ENCODE measurements at places on chromosomes 7 and 10. TPM values are rescaled to one million over a fixed set of nuclear protein-coding genes. Genes with fewer than 3 reads are reported as not detected.

The BMPER gene
- total RNA-seq = 4.2 TPM

The FGL2 gene
- total RNA-seq = 316 TPM

The PLEKHS1 gene
- not detected for total RNA-seq

The KCP gene
- total RNA-seq = 0.29 TPM

The SH2D4B gene
- total RNA-seq = not detected

The INA gene
- 3.1 TPM for total RNA-seq

The VSIR gene
- 37.8 TPM for total RNA-seq

The SLC12A9 gene
- 24.6 TPM for total RNA-seq

The SLC25A40 gene
- total RNA-seq = 17.4 TPM

The GDF2 gene
- not detected for total RNA-seq

The MYO1G gene
- total RNA-seq = 4.2 TPM

The AGMO gene
- total RNA-seq = 0.17 TPM

The NOS3 gene
- 3.7 TPM for total RNA-seq

The MRLN gene
- total RNA-seq = not detected

The ADRA2A gene
- 3.5 TPM for total RNA-seq

The OR2A5 gene
- total RNA-seq = not detected

The CYP3A5 gene
- total RNA-seq = 1.3 TPM

The TSPAN33 gene
- total RNA-seq = 5.0 TPM

The LEP gene
- not detected for total RNA-seq

The TRIM50 gene
- total RNA-seq = not detected

Data from esophagus muscularis mucosa (tissue), 4 donors.